Adrenal gland (tissue), 19 donors: ENCODE measurements at places on chromosomes 7 and 10.

GRCh38 chr7:106283831-106284713, 711 bp downstream of the NAMPT start:
- H3K4me3 ChIP-seq, result peak overlapping the region; percentile 72
- H3K36me3 ChIP-seq, result no peaks in the 10 kb centered on the region
- peak; percentile 70 for DNase-seq

DNA sequence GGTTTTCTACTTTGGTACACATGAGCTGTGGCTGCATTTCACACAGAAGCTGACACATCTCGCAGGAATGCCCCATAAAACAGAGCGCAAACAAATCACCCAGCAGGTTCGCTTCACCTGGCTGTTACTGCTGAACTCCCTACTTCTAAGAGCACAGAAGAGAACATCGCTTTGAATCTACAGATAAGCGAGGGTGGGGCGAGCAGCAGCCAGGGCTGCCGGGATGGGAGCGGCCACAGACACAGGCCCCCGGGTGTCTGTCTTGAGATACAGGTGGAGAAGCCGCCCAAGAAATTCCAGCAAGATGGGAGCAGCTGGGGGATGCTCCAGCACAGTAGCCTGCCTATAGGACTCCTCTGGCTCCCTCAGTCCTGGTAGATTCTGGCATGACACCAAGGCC, 27.4 kb downstream of the OGDHL start:
- H3K27me3 ChIP-seq, result no peaks in the 10 kb centered on the region
- H3K4me1 ChIP-seq, result no peaks in the 10 kb centered on the region
- H3K4me3 ChIP-seq, result no peak overlapping the region
- H3K27ac ChIP-seq, result no peak overlapping the region
- H3K36me3 ChIP-seq, result no peaks in the 10 kb centered on the region
- DNase-seq, result no peak

DNA sequence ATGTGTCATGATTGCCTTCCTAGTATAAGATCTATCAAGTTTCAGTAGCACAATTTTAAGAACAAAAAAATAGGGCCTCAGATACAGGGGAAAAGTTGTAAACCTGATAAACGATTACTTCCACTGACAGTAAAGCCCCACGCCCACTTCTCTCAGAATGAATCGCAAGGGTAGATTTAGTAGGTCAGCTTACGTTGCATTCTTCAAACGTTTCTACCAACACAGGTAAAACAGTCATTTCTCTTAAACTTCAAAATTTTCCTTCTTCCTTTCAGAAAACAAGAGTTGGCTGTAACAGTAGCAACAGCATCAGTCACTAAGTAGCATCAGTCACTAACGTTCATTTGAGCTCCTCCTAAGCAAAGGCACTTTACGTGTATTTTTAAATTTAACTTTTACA, 221.5 kb downstream of the ADAM12 start:
- H3K27me3 ChIP-seq, result no peaks in the 10 kb centered on the region
- no peaks in the 10 kb centered on the region for H3K36me3 ChIP-seq
- no peak overlapping the region for H3K4me3 ChIP-seq
- no peak for DNase-seq

GRCh38 chr7:29345590-29345989, 151.0 kb downstream of the CHN2 start:
- DNase-seq, result peak; percentile 42
- H3K27me3 ChIP-seq, result no peaks in the 10 kb centered on the region
- H3K4me1 ChIP-seq, result no peaks in the 10 kb centered on the region
- no peaks in the 10 kb centered on the region for H3K36me3 ChIP-seq
- no peak overlapping the region for H3K4me3 ChIP-seq

DNA sequence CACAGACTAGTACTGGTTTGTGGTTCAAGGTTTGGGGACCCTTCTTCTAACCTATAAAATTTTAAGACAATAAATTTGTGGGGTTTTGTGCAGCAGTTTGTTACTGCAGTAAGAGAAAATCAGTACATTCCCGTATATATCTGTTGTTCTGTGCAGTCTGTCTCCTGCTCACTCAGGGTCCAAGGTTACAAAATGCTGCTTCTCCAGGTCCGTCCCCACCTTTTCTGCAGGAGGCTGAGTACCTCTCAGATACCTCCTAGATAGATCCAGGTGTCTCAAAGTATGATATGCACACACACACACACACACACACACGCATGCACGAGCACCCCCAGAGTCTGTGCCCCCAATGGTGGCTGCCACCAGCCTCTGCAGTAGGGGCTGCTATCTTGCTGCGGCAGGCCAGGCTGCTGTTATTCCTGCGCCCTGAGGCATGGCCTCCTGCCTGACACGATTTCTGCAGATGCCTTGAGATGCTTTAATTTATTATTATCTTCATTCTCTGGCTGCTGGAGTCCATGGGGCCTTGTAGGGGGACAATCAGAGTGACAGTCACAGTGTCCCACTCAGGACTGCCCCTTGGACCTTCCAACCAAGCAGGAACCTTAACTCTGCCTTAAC, 25.2 kb upstream of the ASL start:
- H3K4me3 ChIP-seq, result no peak overlapping the region
- H3K4me1 ChIP-seq, result no peaks in the 10 kb centered on the region
- H3K36me3 ChIP-seq, result no peaks in the 10 kb centered on the region
- H3K27me3 ChIP-seq, result no peaks in the 10 kb centered on the region

- DNase-seq, result no peak
- H3K4me3 ChIP-seq, result no peak overlapping the region
- H3K4me1 ChIP-seq, result no peaks in the 10 kb centered on the region
- H3K27ac ChIP-seq, result no peak overlapping the region
- no peaks in the 10 kb centered on the region for H3K36me3 ChIP-seq
These were observed 10.1 kb upstream of the NKX2-3 start for GRCh38 chr10:99522470-99523250.

DNA sequence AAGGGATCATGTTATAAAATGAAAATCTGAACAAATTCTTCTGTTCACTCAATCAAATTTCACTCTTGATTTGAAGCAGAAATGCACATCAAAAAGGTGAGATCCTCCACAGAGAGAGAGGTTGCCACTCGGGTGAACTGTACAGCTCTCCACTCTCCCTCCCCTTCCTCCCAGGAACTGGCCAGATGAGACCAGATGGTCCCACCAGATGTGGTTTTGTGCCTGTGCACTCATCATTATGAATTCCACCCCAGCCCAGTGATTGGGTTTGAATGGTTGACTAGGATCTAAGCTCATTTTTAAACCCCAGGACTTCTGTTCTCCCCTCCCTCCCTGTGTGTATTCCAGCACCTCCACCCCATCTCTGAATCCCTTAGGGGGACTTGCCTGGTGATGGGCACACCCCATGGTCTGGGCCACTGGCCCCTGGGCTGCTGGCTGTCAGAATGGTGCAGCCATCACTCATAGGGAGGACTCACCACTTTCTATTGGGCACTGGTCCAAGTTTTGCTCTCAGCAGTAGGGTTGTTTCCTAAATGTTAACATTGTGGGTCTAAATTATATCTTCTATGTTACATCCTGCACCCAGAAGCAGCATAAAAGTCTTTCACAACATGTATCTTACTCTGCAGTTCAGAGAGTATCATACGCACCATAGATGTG, 393.1 kb downstream of the TNS3 start:
- no peaks in the 10 kb centered on the region for H3K4me1 ChIP-seq
- no peaks in the 10 kb centered on the region for H3K27me3 ChIP-seq
- DNase-seq, result no peak
- H3K4me3 ChIP-seq, result no peak overlapping the region
- H3K27ac ChIP-seq, result no peak overlapping the region

GRCh38 chr7:41063116-41063515, 639.8 kb downstream of the INHBA start:
- DNase-seq, result no peak
- no peaks in the 10 kb centered on the region for H3K27me3 ChIP-seq
- no peaks in the 10 kb centered on the region for H3K36me3 ChIP-seq
- H3K27ac ChIP-seq, result no peak overlapping the region
- no peaks in the 10 kb centered on the region for H3K4me1 ChIP-seq

DNA sequence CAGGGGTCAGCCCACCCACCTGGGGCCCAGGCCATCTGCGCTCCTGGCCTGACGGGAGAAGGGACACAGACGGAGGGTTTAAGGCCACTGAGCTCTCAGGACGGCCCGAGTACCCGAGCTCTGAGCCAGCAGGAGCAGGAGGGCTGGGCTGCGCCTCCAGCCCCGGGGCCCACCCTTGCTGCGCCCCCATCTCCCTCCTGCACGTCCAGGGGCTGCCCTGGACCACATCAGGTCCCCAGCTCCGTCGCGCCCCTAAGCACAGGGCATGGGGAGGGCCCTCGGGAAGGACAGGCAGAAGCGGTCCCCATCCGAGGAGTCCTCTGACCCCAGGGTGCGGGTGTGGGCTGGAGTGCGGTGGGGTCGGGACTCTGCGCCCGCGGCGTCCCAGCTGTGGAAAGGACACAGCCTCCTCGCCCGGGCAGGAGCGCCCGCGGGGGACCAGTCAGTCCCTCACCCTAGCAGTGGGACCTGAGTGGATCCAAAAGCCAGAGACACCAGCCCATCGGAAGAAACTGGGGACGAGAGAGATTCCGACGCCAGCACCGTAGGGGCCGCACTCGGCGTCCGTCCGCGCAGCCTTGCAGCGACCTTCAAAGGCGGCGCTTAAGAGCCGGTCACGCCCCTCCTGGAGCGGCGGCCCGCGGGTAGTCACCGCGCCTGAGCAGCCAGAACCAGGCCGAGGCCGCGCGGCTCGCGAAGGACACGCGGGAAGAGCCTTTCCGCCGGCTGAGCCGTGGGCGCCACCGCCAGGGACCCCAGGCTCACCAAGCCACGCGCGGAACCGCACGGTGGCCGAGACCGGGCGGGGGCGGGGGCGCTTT, 15.9 kb downstream of the CAMK2B start:
- H3K36me3 ChIP-seq, result no peaks in the 10 kb centered on the region
- H3K27me3 ChIP-seq, result no peaks in the 10 kb centered on the region
- peak overlapping the region; percentile 62 for H3K4me3 ChIP-seq
- peak; percentile 81 for DNase-seq
- H3K4me1 ChIP-seq, result peaks cover 6% of the 10 kb centered on the region

DNA sequence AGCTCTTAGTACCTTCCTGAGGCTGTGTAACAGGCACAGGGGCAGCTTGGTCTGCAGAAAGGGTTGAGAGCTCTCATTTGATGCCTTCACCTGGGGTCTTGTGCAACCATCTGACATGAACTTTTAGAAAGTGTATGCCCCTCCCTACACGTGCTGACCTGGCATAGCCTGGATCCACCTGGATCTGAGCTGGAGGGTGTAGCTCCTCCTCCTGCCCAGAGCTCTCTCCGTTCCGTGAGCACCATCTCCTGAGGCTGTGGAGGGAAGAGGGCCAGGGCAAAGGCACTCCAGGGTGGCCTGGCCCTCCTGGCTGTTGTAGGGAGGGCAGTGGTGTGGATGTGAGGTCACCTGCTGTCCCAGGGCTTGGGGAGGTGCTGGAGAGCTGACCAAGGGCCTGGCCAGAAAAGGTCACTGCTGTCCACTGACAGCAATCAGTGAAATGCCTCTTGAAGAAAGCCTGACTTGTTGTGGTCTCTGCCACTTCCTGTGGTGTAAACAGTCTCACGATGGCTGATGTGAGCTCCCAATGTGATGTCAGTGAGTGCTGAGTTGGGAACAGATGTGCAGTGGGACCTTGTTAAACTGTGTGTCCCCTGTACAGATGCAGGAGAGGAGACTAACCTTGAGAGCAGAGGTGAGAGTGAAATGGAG, 23.0 kb downstream of the AMZ1 start:
- no peak for DNase-seq
- H3K27ac ChIP-seq, result no peak overlapping the region
- H3K4me1 ChIP-seq, result no peaks in the 10 kb centered on the region
- no peak overlapping the region for H3K4me3 ChIP-seq

DNA sequence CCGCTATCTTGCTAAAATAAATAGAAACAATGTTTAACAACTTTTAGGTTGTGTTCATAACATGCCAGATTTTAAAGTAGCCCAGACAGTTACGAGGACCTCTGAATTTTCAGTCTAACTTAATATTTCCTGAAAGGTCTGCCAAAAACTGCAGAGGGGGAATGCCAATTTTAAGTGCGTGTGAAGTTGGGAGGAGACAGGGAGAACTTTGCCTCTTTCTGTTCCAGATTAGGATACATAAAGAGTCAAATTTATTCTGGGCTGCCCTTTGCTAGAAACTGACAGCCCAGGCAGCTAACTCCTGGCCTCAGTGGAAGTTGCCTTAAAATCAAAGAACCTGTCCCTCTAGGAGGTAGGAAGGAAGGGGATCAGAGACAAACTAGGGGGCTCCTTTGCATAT, 52.3 kb upstream of the PIP4K2A start:
- H3K4me1 ChIP-seq, result no peaks in the 10 kb centered on the region
- no peak for DNase-seq
- H3K27me3 ChIP-seq, result no peaks in the 10 kb centered on the region
- no peak overlapping the region for H3K4me3 ChIP-seq
- no peak overlapping the region for H3K27ac ChIP-seq
